ENCODE measurements at places on chromosomes 12 and 14.

DNA sequence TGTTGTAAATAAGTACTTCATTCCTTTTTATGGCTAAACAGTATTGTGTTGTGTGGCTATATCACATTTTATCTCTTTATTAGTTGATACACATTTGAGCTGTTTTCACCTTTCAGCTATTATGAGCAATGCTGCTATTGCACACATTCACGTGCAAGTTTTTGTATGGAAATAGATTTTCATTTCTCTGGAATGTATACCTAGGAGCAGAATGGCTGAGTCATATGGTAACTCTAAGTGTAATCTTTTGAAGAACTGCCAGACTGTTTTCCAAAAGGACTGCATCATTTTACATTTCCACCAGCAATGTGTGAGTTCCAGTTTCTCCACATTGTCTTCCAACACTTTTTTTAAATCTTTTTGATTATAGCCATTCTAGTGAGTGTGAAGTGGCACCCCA is 134.0 kb downstream of the SRGAP1 start:
- H3K36me3 ChIP-seq: no peaks in the 10 kb centered on the region
- H3K4me3 ChIP-seq: no peak overlapping the region
- no peak for DNase-seq
- H3K27ac ChIP-seq: no peak overlapping the region
- H3K27me3 ChIP-seq: peaks cover 3% of the 10 kb centered on the region
- H3K4me1 ChIP-seq: no peaks in the 10 kb centered on the region

GRCh38 chr12:29320295-29321085 is 60.5 kb downstream of the ERGIC2 start:
- H3K27ac ChIP-seq: no peak overlapping the region
- no peaks in the 10 kb centered on the region for H3K27me3 ChIP-seq
- H3K4me1 ChIP-seq: peaks cover 12% of the 10 kb centered on the region

DNA sequence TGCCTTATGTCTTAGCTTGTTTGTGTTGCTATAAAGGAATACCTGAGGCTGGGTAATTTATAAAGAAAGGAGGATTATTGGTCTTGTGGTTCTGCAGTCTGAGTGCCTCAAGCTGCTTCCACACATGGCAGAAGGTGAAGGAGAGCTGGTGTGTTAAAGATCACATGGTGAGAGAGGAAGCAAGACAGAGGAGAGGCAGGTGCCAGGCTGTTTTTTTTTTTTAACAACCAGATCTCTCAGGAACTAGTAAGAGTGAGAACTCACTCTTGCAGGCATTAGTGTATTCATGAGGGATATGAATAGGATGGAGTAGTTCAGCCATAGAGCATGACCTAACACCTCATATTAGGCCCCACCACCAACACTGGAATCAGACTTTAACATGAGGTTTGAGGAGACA is 123.4 kb downstream of the CMAS start:
- DNase-seq: no peak
- H3K4me1 ChIP-seq: peaks cover 14% of the 10 kb centered on the region
- H3K4me3 ChIP-seq: no peak overlapping the region

DNA sequence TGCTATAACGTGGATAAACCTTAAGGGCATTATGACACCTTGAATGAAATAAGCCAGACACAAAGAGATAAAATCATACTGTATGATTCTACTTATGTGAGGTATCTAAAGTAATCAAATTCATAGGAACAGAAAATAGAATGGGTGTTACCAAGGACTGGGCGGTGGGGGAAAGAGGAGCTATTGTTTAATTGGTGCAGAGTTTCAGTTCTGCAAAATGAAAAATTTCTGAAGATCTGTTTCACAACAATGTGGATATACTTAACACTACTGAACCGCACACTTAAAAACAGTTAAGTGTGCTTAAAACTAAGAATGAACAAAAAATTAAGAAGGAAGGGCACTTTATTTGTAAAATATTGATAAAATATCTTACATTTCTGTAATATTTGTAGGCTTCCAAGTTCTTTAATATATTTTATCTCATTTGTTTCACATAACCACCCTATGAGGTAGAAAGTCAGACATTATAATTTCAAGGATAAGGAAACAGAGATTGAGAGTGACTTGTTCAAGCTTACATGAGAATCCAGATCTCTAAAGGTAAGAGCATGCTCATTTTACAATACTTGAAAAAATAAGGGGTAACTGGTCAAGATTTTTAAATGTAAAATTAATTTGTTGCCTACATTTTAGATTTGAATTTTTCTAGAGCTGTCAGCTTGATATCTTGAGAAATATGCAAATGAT is 14.9 kb downstream of the LTA4H start:
- H3K4me1 ChIP-seq: peaks cover 23% of the 10 kb centered on the region
- peaks cover 88% of the 10 kb centered on the region for H3K36me3 ChIP-seq
- no peak overlapping the region for H3K27ac ChIP-seq
- H3K4me3 ChIP-seq: no peak overlapping the region
- no peaks in the 10 kb centered on the region for H3K27me3 ChIP-seq

DNA sequence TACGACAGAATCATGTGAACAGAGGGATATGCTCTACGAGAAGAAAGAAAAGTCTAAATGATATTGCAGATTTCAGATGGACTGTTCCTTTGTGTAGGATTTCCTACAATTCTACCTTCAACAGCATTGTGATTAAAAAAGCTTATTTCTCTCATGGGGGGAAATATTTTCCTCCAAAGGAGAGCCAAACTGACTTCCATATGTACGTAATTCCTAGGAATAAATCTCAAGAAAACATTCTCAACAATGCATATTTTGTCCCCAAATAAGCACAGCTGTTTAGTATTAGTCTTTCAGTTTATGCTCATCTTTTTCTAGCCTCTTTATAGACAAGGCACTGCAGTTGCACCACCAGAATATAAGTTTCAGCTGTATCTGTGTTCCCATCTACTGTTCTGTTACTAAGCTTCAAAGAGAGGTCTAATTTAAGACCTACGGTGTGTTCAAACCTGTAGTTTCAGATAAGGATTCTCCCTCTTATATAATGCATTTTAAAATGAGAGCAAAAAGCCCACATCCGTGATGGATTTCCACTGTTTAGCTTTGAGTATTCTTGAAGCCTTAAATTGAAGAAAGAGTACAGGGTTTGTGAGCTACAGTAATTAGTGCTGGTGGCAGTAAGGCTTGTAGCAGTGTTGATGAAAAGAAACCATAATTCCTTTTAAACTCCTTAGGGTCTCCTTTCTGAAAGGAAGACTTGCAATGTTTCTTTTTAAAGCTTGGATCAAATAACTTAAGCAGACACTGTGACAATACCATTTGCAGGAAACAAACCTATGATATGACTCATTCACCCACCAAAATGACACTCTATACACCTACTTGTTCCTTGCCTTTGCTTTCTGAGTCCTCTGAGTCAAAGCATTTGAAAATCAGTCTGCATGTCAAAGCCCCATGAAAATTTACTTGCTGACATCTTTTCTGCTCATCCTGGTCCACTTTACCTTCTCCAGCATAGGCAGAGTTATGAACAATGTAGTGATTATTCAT is 754.1 kb downstream of the NOVA1 start:
- H3K4me1 ChIP-seq: no peaks in the 10 kb centered on the region
- H3K4me3 ChIP-seq: no peak overlapping the region
- no peaks in the 10 kb centered on the region for H3K36me3 ChIP-seq
- H3K27ac ChIP-seq: no peak overlapping the region
- no peak for DNase-seq

DNA sequence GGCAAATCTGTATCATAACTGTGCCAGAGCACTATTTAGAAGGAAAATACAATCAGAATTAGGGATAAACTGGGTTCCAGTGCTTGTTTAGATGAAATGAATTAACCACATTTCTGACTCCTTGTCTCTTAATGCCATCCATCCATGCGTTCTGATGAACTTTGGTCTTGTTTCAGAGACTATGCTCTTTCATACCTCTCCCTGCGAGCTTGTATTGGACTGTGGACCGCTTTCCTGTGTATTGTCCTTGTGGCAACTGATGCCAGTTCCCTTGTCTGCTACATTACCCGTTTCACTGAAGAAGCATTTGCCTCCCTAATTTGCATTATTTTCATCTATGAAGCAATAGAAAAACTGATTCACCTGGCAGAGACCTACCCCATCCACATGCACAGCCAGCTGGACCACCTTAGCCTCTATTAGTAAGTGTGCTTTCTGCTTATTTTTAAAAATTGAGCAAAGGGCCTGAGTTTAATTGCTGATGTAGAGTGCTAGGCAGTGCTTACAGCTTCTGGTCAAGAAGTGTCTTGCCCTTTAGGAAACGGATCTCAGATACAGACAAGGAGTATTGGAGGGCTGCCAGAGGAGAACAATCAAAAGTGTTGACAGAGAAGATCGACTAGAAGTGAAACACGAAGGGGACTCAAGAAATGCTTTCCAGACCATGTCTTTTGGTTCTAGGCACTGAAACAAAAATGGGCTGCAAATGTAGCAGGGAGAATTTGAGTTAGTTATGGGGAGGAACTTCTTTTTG is 46.7 kb downstream of the SLC4A8 start:
- no peaks in the 10 kb centered on the region for H3K4me1 ChIP-seq
- DNase-seq: no peak
- no peak overlapping the region for H3K4me3 ChIP-seq
- H3K36me3 ChIP-seq: no peaks in the 10 kb centered on the region

- H3K27ac ChIP-seq: no peak overlapping the region
- H3K4me3 ChIP-seq: no peak overlapping the region
- peaks cover 7% of the 10 kb centered on the region for H3K27me3 ChIP-seq
- H3K36me3 ChIP-seq: no peaks in the 10 kb centered on the region
- no peak for DNase-seq
- no peaks in the 10 kb centered on the region for H3K4me1 ChIP-seq
Measured at GRCh38 chr12:58161773-58162172, 220.4 kb downstream of the ATP23 start.

- no peak overlapping the region for H3K27ac ChIP-seq
- DNase-seq: no peak
- no peak overlapping the region for H3K4me3 ChIP-seq
- peaks cover 96% of the 10 kb centered on the region for H3K4me1 ChIP-seq
- H3K27me3 ChIP-seq: no peaks in the 10 kb centered on the region
- H3K36me3 ChIP-seq: peaks cover 12% of the 10 kb centered on the region
Measured at GRCh38 chr12:120238839-120239445, 26.6 kb downstream of the PXN start.

DNA sequence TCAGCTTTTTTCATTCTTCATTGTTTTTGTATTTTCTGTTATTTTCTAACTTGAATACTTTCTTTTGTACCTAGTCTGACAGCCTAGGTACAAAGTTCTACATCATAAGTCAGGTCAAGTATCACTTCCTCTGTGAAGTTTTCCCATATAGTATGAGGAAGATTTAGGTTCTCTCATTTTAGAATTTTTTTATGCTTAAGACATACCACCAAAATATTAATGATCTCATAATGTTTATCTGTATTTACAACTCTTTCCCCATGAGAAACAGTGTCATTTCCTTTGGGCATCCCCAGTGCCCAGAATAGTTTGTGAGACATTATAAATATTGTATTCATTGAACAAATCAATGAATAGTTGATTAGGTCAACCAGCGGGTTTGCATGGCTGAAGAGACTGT is 3.1 kb upstream of the ATF7IP start:
- no peak for DNase-seq
- H3K36me3 ChIP-seq: peaks cover 6% of the 10 kb centered on the region
- H3K27ac ChIP-seq: peak overlapping the region; percentile 80
- H3K4me1 ChIP-seq: peaks cover 20% of the 10 kb centered on the region

DNA sequence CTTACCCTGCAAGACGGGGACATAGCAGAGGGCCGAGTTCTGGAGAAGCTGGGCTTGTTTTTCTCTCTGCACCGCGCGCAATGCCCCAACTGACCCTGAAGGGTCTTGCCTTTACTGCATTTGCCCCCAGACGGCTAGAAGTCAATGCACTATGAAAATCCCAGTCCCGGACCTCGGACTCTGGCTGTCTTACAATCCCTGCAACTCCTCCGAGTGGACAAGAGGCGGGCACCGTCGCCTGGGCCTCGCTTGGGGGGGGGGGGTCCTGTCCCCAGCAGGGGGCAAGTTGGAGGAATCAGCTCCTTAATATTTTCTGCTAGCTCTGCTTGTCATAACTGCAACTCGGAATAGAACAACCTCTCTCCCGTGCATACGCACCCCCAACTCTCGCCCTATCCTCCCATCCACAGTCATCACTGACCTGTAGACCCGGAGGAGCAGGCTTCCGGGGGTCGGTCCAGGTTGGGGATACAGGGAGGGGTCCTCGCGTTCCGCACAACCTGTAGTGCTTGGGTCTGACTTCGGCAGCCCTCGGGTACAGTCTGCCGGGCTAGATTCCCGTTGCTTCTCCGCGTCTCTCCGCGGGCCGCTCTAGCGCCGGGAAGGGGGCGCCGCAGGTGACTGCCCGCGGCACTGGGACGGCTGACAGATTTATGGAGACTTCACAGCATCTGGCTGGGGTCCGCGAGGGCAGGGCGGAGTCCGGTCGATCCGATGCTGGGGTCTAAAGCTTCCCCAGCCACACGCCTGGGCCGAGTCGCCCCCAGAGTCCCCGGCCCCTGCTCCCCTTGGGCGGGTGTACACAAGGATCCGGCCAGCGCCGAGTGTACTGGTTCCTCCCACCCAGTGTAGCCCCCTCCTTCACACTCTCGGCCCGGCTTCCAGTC is 3.3 kb upstream of the PAX9 start:
- H3K4me1 ChIP-seq: peaks cover 57% of the 10 kb centered on the region
- H3K4me3 ChIP-seq: no peak overlapping the region
- no peak overlapping the region for H3K27ac ChIP-seq
- H3K36me3 ChIP-seq: peaks cover 4% of the 10 kb centered on the region
- DNase-seq: no peak

DNA sequence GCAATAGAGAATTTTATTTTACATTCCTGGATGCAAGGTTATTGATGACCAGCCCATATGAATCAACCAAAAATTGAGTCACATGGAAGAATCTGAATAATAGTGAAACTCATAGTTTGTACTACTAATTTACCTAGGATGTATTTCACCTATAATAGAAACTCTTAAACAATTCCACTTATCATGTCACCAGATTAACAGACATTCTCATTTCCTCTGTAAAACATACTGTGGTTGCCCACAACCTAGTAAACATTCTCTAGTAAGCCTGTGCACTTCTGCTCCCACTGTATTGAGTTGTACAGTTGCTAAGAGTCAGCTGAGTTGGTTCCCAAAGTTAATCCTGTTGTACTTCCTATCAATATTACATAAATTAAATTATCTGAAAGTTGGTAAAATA is 196.6 kb upstream of the TMTC1 start:
- H3K4me3 ChIP-seq: no peak overlapping the region
- no peak overlapping the region for H3K27ac ChIP-seq
- no peaks in the 10 kb centered on the region for H3K27me3 ChIP-seq
- DNase-seq: no peak
- no peaks in the 10 kb centered on the region for H3K36me3 ChIP-seq
- H3K4me1 ChIP-seq: no peaks in the 10 kb centered on the region

DNA sequence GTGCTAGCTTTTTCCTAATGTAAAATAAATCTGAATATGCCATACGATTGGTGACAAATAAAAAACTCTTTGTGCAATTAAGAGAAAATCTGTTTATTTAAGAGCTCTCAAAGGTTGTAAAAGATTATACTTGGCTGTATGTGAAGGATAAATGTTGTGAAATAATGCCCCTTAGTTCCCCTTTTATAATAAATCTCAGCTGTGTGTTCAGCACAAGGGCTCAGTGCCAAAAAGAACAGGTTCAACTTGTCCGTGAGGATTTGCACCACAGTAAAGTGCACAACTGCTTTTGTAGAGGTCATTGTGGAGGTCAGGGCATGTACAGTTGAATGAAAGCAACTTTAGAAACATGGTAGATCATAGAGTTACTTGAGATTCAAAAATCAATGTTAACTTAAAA is 118.6 kb downstream of the TRMT5 start:
- no peak for DNase-seq
- H3K4me1 ChIP-seq: peaks cover 3% of the 10 kb centered on the region
- no peaks in the 10 kb centered on the region for H3K27me3 ChIP-seq
- no peak overlapping the region for H3K27ac ChIP-seq
- peaks cover 1% of the 10 kb centered on the region for H3K36me3 ChIP-seq

GRCh38 chr12:26128168-26128567 is 3.3 kb upstream of the BHLHE41 start:
- no peak overlapping the region for H3K27ac ChIP-seq
- H3K36me3 ChIP-seq: no peaks in the 10 kb centered on the region
- peaks cover 24% of the 10 kb centered on the region for H3K4me1 ChIP-seq
- DNase-seq: no peak
- no peak overlapping the region for H3K4me3 ChIP-seq
- peaks cover 57% of the 10 kb centered on the region for H3K27me3 ChIP-seq

All from naive thymus-derived CD8-positive, alpha-beta T cell (primary cell).